ENCODE measurements at places on chromosomes 3 and 15. TPM values are rescaled to one million over a fixed set of nuclear protein-coding genes. Genes with fewer than 3 reads are reported as not detected.

GRCh38 chr15:25178835-25179672, 224.3 kb downstream of the SNRPN start:
- DNase-seq = no peak

GRCh38 chr3:57007521-57008460, 52.7 kb upstream of the SPATA12 start:
- DNase-seq = no peak

DNA sequence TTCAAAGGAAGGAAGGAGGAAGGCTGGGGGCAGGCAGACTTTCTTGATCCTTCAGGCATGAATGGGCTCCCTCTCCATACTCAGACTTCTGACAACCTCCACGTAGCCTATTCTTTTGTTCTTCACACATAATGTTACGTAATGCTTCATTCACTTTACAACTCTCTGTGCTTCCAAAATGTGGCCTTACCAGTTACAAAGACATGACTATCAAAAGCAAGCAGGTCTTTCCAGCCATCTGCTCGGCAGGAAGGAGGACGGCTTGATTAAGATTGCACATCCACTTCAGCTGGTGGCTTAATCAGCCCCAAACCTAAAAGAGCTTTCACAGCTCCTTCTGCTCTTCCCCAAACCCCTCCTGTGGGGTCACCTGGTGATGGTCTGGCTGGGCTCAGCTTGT, 263.2 kb downstream of the XXYLT1 start:
- no peak for DNase-seq

MCF2L2 gene
- total RNA-seq = 1.1 TPM

CRYBG3 gene
- 9.2 TPM for total RNA-seq

- no peak for DNase-seq
These were observed 202.6 kb downstream of the MEX3B start for GRCh38 chr15:81843226-81843625.

DNA sequence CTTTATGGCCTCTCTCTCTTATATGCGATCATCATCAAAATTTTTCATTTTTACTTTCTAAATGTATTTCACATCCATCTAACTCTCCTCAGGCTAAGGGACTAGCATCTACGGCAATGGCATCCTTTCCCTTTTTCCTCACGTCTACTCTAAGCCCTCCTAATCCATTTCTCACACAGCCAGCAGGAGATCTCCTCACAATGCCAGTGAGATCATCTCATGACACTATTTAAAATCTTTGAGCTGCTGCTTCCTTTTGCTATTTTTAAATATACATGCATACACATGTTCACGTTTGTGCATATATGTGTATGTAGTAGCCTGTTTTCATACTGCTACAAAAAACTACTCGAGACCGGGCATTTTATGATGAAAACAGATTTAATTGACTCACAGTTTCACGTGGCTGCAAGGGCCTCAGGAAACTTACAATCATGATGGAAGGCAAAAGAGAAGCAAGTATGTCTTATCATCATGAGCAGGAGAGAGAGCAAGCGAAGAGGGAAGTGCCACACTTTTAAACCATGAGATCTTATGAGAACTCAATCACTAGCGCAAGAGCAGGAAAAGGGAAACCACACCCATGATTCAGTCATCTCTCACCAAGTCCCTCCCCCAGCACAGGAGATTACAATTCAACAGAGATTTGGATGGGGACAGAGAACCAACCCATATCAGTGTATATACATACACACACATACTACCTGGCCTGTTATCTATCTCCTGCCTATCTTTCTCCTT, 599.2 kb upstream of the ROBO1 start:
- no peak for DNase-seq

DNA sequence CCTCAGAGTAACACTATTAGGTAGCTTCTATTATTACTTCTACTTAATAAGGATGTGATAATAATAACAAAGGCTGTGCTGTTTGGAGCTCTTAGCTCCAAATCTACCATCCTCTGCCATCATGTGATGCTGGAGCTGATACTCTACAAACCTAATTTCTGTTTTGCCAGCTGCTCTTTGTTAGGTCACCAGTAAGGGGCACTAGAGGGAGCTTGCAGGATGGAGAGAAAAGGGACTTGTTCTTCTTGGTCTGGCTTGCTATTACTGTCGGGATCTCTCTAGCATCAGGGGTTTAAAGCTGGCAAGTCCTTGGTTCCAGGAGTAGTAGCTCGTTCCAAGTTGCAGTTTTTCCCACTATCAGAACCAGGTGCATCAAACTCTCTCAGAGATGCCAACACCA, 194.9 kb upstream of the KBTBD8 start:
- no peak for DNase-seq

GRCh38 chr3:28042095-28042635, 199.3 kb upstream of the CMC1 start:
- no peak for DNase-seq

- no peak for DNase-seq
These were observed 426.5 kb upstream of the RASGRP1 start for GRCh38 chr15:38991126-38991525.

TM4SF1 gene
- 12.9 TPM for total RNA-seq

GRCh38 chr3:140296796-140297352, 361.9 kb downstream of the CLSTN2 start:
- no peak for DNase-seq

GRCh38 chr3:182633186-182633585, 160.1 kb upstream of the ATP11B start:
- no peak for DNase-seq

TRH gene
- total RNA-seq = 0.52 TPM

DNA sequence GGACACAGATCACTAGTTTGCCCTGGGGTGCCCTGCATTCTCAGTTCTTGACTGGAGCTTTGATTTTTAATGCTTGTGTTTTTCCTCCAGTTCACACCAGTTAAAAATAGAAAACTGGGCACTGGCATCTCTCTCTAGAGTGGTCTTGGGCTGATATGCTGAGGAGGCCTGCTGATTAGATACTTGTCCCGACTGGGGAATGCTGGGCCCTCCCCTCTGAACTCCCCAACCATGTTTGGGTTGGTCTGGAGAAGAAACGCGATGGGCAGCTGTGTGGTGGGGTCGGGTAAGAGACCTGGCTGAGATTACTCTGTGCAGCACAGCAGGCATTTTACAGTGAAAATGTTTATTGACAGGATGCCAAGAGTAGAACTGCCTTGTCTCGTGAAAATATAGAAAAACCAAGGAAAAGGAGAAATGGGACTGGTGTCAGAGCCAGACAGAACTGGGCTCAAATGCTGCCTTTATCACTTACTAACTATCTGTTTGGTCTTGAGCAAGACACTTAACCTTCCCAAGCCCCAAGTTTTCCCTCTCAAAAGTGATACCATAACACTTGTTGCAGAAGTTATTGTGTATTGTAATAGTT, 1.6 kb upstream of the ACTC1 start:
- DNase-seq = no peak

DNA sequence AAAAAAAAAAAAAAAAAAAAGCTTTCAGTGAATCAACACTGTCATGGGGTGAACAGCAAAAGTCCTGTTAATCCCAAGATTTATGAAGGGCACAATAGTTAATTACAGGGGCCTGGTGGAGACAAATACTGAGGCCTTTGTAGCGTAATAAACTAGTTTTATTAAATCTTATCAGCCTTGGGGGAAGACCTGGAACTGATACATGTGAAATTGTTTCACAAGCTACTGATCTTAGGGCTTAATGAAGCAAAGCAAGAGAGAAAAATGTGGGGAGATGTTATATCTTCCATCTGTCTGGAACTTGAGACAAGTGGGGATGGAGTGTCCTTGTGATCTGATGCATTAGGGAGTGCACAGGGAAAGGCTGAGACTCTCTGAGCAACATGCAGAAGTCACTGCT, 47.9 kb upstream of the OSBPL11 start:
- no peak for DNase-seq

DNA sequence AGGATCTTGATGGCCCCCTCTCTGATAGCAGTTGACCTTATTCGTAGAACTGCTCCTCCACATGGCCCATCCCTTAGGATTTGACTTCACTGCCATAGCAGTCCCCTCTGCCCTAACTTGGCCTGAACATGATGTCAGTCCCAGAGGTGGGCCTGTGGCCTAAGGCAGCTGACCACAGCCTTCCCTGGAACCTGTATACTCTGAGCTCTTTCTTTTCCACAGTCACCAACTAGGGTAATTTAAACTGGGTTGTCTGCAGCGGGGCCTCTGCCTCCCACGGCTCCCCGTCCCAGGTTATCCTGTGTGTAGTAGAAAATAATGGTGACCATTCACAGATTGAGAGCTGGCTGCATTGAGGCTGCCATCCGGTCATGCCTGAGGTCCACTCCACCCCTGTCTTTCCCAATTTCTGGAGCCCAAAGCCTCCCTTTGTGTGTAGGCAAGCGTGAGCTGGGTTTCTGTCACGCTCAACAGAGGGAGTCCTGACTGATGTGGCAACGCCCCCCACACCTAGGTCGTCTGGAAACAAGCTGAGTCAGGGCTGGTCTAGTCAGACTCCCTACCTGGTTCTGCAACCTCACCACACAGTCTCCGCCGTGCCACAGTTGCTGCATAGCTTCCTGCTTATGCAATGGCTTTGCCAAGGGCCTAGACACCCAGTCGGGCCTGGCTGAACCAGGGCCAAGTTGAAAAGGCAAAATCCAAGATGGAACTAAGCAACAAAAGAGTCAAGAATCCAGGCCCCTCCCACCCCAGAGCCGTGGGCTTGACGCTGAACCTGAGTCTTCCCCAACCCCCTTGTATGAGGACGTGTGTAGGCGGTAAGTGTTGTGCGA, 284.5 kb downstream of the XXYLT1 start:
- no peak for DNase-seq

GRCh38 chr15:34815836-34816235, 20.5 kb upstream of the ACTC1 start:
- DNase-seq = no peak

GRCh38 chr3:169813757-169814517, 1.2 kb upstream of the LRRC34 start:
- peak; percentile 37 for DNase-seq

DNA sequence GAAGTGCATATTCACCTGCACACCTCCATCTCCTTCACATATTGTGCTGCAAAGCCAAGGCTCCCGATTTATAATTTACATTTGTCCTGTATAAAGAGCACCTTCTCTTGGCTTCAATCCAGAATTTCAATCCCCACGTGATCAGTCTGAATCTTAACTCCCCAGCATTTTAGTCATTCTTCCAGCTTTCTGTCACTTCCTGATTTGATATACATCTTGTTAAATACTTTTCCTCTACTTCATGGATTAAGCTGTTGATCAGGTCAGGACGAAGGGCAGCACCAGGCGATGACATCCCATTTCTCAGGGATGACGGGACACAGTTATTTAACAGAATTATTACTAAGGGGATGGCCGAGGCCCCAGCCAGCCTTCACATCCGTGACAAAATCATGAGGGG, 212.5 kb downstream of the EPHB1 start:
- DNase-seq = no peak

DNA sequence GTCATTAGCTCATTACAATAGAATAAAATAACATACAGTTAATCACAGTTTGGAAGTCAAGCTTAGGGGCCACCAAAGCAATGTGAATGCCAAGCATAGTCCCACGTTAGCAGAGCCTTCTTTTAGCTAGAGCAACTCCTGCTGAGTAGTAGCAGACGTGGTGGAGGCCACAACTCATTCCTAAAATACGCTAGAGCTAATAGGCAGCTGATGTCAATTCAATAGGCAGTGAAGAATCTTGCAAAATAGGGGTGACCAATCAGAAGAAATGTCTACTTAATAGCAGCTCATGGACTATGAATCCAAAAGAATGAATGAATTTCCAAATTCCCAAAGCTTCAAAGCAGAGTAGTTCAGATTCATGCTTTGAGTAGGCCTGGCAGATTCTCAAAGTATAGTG, 292.9 kb upstream of the RORA start:
- no peak for DNase-seq

DNA sequence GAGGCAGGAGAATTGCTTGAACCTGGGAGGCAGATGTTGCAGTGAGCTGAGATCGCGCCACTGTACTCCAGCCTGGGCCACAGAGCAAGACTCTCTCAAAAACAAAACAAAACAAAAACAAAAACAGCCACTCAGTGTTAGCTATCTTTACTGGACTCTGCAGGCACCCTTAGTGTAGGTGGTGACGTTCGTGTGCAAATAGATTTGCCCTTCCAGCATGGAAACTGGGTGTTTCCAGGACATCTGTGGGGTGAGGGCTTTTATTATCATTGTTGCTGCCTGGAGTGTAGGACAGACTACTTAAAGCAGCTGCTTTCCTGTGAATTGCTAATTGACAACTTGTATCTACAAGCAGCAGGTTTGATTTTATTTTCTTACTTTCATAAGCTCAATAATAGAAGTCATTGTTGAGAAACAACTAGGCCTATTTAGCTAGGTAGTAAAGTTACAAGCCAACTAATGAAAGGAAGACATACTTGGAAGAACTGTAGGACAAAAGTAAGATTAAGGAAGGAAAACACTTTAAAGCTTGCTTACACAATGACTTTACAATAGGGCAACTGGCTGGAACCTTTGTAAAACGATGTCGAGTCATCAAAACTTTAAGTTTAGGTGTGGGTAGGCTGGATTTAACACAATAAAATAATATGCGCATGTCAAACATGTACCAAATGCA, 25.4 kb upstream of the SPPL2A start:
- DNase-seq = no peak

TM6SF1 gene
- 2.9 TPM for total RNA-seq

ZDHHC23 gene
- total RNA-seq = 1.7 TPM

- DNase-seq = no peak
These were observed 166.7 kb upstream of the THBS1 start for GRCh38 chr15:39414201-39414600.

- DNase-seq = no peak
These were observed 17.3 kb downstream of the C3orf18 start for GRCh38 chr3:50550079-50550736.

DNA sequence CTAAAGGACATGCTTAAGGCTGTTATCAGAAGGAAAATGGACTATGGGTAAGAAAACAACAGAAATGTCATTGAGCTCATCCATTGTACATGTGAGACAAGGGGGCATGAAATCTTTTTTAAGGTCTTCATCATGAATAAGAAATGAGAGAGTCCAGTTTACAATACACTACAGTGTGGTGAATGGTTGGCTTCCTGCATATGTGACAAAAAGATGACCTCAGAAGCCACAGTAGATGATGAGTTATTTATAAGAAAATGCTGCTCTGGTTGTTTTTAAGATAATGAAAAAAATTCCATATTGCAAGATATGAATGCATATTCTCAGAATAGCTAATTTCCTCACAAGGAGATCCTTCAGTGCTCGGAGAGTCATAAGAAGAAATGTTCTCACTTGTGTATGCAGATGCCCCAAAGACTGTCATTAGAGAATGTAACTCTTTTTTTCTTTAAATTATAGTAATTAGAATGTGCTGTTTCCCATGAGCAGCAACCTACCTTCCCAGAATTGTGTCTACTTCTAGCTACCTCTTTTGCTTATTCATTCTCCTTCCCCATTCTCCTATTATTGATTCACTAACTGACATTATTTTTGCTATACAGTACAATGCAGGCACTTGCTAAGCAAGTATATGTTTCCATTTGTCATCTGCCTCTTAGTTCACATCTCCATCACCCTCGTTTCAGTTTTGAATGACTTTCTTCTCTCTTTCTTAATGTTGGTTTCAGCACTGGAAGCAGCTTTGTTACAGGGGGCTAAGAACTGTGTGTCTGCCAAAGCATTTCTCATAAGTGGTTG, 152.0 kb upstream of the PEX5L start:
- DNase-seq = no peak

GRCh38 chr15:76968306-76968705, 26.6 kb upstream of the PSTPIP1 start:
- DNase-seq = no peak

AADAC gene
- total RNA-seq = 0.19 TPM

- no peak for DNase-seq
These were observed 92.8 kb upstream of the NMNAT3 start for GRCh38 chr3:139770577-139770976.

Measured in thymus (tissue), 14 donors.